Activated naive CD4-positive, alpha-beta T cell treated with anti-CD3 and anti-CD28 coated beads, Interleukin-2, amount 50 U/mL, for 16 hours (primary cell): ENCODE measurements at places on chromosomes 4 and X.

DNA sequence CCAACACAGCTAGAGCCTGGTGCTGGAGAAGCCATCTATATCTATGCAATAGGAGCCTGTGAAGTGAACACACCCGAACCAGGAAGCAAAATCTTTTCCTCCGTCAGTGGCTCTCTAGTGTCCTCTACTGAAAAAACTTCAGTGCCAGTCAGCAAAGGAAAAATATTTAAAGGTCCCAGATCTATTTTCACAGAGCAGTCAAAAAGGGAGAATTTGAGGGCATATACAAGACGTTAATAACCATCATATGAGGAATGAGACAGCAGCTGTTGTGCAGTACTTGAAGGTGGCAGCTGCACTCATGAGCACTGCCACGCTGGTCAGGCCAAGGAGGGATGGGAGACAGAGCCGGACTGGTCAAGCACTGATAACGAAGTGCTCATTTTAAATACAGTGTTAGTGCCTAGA is 14.4 kb downstream of the MCUB start:
- DNase-seq, result no peak

DNA sequence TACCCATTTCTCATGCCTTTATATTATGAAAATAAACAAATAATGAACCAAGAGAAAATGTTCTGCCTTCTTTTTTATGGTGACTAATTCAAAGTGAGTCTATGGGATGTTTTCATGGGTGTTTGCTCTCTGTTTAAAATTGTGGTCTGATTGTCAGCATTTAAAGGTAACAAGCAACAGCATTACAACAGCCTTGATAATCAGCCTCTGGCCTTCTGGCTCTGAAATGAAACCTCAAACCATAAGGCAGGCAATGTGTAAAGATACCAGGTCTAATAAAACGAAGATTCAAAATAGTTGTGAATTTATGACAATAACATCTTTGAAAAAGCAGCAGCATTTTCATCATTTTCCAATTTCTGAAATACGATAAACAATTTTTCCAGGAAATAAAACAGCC is 63.7 kb downstream of the FAM13A start:
- no peak for DNase-seq

- DNase-seq, result no peak
Observed at GRCh38 chr4:6197433-6198174, 2.7 kb downstream of the JAKMIP1 start.

- no peak for DNase-seq
Observed at GRCh38 chr4:25879991-25880651, 17.3 kb upstream of the SEL1L3 start.

- no peak for DNase-seq
Observed at GRCh38 chrX:152884171-152884570, 13.7 kb upstream of the ZNF185 start.

DNA sequence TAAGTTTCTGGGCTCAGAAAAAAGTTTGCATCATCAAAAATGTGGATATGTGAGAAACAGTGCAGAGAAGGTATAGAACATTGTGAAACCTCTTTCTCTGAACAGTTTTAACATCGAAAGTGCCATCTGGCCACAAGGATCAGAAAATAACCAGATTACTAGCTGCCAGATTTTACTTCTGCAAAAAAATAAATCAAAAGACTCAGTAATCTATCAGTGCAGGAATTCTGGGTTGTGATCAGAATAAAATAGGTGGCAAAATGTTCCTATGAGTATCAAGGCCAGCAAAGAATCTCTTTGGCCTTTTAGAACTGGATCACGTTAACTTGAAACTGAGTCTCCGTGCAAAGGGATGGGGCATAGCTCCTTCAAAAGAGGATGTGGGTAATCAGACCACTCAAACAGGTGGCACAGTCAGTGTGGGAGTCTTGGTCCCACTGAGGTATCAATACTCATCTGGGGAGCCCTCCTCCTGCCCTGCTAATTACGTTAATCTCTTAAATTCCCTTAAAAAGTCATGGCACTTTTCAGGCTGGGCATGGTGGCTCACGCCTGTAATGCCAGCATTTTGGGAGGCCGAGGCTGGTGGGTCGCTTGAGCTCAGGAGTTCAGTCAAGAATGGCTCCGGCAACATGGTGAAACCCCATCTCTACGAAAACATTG is 26.7 kb upstream of the RBM47 start:
- DNase-seq, result no peak

- DNase-seq, result no peak
Observed at GRCh38 chr4:54912155-54912554, 213.2 kb downstream of the KDR start.

DNA sequence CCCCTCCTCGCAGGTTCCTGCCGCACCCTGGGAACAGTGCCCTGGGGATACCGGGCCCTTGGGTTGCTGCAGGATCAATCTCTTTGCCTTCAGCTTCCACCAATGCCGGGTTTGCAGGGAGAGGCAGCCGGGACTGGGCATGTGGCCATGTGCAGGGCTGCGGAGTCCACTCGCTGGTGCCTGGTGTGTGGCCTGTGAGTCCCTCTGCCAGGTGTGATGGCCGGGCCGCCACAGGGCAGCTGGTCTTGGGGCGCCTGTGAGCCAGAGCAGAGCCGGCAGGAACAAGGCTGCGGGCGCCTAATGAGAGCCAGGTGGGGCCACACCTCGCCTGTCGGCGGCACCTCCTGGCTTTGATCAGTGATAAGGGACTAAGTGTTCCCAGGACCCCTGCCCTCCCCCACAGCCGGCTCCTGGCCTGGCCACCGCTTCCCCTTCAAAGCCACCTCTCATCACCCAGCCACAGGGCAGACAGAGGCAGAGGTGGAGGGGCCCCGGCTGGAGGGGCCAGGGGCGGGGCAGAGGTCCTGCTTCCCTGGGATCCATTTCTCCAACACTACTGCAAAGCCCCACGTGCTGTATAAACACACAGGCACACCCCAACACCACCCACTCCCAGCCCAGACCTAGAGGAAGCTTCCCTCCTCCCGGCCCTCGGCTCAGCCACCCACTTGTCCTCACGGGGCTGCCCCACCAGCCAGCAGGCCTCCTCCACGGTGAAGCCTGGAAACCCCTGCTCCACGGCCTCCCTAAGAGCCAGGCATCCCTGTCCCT is 132.7 kb downstream of the CPZ start:
- no peak for DNase-seq
